ENCODE measurements at places on chromosomes 4 and X.

DNA sequence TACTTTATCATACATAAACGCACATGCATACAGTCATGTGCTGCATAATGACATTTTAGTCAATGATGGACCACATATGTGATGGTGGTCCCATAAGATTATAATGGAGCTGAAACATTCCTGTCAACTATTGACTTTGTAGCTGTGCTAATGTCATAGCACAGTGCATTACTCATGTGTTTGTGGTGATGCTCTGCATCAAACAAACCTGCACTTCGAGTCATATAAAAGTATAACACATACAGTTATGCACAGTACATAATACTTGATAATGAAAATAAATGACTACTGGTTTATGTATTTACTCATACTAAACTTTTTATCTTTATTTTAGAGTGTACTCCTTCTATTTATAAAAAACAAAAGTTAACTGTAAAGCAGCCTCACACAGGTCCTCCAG lies 60.5 kb upstream of the MCUB start:
- no peak for DNase-seq

DNA sequence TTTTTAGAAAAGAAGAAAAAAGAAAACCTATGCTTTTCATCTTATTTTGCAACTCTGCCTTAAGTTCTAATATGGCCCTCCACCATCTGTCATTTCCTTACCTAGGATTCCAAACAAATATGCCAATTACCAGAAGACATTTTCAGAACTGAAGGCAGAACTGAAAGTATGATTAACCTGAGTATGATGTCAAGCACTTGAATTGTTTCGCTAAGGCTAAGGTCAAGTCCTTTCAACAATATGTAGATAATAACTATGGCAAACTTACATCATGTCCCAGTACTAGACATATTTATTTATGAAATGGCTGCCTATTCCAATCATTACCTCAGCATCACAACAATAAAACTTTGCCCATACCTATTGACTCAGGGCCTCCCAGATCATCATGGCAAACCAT lies 91.0 kb downstream of the OR13H1 start:
- no peak for DNase-seq

DNA sequence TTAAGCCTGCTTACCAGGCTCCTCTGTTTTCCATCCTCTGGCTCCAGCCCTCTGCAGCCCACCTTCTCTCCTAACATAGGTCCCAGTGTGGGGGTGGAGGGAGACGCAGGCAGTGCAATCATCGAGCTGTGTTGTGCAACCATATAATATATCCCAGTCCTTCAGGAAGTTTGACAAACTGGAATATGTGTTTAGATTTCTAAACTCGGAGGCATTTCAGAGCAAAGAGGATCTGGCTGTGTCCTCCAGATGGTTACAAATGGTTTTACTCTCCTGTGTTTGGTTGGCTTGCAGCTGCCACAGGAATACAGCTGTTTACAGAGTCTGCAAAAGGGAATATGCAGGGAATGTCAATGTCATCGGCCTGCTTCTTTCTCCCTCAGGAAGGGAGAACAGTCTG lies 195.3 kb upstream of the LNX1 start:
- DNase-seq: no peak

DNA sequence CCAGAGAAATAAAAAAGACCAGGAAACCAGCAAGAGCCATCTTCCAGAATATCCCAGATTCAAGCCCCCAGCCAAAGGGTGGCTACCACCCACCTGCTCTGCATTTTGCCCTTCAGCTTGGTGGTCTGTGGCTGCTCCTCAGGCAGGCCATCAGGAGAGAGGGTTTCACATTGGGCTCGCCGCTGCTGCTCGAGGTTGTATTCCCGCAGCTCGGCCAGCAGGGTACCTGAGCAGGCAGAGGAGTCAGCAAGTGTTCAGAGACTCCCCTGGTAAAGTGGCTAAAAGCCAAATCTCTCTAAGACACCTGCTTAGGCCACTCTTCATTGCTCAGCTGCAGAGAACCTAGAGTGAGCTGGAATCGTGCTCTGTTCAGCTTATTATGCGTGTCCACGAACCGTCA lies 110.8 kb upstream of the HSD17B10 start:
- no peak for DNase-seq

GRCh38 chr4:10007436-10007740 lies 13.9 kb downstream of the SLC2A9 start:
- DNase-seq: no peak

Data from stimulated activated CD4-positive, alpha-beta T cell treated with anti-CD3 and anti-CD28 coated beads, Interleukin-15, amount 100 ng/mL, for 1 hour (primary cell).